ENCODE measurements at places on chromosomes 13 and 19.

DNA sequence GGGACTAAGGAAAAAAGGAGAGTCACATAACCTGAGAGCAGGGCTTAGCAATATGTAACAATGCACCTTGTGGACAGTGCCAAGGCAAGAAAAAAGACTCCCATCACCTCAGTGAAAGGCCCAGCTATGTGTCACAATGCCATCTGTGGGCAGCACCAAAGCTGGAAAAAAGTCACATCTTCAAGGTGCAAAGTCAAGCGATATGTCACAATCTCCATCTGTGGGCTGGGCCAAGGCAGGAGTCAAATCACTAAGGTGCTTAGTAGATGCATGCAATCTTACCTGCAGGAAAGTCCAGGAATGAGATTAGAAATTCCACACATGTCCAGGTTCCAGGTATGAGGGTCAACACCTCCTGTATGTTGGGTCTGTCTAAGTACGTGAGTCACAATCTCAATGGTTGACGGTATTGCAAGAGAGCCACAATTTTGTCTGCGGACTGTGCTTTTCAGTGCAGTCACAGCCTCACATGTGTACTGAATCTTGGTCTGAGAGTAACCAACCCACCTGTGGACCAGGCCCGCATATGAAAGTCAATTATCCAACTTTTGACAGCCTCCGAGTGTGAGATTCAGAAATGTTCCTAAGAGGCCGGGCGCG lies 14.8 kb upstream of the ZNF43 start:
- DNase-seq: no peak

- no peak for DNase-seq
Measured at GRCh38 chr13:105105471-105105870, 1430.0 kb downstream of the EFNB2 start.

- DNase-seq: peak; percentile 50
Measured at GRCh38 chr19:49333811-49334288, 1.4 kb upstream of the CD37 start.

DNA sequence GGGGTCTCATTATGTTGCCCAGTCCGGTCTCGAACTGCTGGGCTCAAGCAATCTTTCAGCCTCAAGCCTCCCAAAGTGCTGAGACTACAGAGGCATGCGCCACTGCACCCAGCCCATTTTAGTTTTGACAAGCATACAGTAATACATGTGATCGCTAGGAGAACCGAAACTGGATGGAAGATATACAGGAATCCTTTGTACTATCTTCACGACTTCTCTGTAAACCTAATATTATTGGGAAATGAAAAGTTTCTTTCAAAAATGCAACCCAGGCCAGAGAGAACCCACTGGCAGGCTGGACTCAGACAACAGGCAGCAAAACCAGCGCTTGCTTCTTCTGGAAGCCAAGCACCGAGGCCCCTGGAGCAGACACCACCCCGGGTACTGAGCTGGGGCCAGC lies 9.4 kb downstream of the C19orf12 start:
- DNase-seq: no peak

GRCh38 chr19:33397536-33398360 lies 24.2 kb downstream of the CEBPG start:
- DNase-seq: no peak

DNA sequence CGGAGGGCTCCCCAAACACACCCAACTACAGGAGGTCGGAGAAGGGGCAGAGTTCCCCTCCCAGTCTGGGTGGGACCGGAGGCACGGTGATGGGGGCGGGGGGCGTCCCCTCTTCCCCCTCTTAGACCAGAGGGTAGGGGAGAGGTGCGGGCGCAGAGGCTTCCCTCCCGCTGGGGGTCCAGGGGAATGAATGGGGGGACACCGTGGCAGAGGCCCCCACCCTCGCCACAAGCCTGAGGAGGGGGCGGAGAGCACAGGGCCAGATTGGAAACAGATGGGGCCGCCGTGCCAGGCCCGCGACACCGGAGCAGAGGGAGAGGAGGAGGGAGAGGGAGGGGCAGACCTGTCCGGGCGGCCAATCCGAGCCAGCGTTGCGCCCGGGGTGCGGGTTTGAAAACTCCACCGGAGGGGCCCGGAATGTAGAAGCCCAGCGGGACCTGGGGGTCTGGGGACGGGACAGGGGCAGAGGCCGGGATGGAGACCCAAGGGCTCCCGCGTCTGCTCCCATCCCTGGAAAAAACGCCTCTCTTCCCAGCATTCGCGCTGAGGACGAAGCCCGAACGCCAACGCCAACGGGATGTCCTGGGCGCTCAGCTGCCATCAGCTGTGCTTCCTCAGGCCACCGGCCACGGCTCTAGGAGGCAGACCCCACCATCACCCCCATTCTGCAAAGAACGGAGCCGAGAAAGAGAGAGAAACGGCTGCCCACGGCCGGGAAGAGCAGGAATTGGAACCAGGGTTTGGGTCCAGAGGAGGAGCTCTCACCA lies 46.8 kb downstream of the PTPRS start:
- DNase-seq: no peak

DNA sequence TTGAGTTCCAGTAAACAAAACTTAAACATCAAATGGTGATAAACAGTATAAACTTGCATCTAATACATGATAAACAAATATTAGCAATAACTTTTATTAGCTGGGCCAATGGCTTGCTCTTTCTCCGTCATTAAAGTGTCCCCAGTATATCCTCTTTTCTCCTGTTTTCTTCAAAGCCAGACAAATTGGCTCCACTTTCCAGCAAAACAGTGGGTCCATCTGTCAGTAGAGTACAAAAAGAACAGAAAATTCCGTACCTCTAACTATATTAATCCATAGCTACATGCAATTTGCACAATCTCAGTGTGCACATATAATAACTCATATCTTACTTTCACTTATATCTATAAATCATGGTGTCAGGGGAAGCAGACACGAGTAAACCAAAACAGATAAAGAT lies 678.0 kb upstream of the SPRY2 start:
- DNase-seq: no peak

Measured in activated gamma-delta T cell treated with anti-CD3 and anti-CD28 coated beads, Interleukin-2, amount 50 U/mL, for 16 hours (primary cell).